ENCODE measurements at places on chromosomes 2 and 18.

GRCh38 chr2:129488376-129488775, 491.1 kb upstream of the RAB6C start:
- no peak for DNase-seq

DNA sequence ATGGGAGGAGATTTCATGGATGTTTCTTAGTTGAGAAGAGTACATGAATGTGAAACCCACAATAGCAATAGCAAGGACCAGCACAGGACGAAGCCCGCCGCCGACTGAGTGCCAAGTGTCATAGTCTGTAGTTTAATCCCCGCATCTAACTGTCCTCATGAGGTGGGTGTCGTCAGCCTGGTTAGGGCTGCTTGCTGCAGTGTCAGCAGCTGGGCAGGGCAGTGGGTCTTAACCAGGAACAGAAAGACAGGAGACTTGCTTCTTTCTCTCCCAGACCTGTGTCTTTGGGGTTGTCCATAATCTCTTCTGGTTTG, 146.6 kb downstream of the VAPA start:
- DNase-seq = no peak

- no peak for DNase-seq
Observed at GRCh38 chr2:26633993-26634595, 7.1 kb downstream of the CIB4 start.

DNA sequence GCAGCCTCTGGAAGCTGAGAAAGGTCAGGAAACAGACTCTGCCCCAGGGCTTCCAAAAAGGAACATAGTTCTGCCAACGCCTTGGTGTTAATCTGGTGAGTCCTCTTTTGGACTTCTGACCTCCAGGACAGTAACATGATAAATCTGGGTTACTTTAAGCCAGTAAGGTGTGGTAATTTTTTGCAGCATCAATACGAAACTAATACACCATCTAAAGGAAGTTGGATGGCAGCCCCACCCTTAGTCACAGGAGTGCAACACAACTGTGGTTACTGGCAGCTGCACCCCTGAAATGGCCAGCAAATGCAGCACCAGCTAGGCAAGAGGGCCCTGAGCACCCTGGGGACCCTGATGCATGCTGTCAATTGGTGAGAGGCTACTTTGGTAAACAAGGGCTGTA, 25.8 kb downstream of the CREG2 start:
- DNase-seq = no peak

Data from activated naive CD8-positive, alpha-beta T cell treated with anti-CD3 and anti-CD28 coated beads, Interleukin-2, amount 50 U/mL, for 16 hours (primary cell).